ENCODE measurements at places on chromosomes 5 and 9.

DNA sequence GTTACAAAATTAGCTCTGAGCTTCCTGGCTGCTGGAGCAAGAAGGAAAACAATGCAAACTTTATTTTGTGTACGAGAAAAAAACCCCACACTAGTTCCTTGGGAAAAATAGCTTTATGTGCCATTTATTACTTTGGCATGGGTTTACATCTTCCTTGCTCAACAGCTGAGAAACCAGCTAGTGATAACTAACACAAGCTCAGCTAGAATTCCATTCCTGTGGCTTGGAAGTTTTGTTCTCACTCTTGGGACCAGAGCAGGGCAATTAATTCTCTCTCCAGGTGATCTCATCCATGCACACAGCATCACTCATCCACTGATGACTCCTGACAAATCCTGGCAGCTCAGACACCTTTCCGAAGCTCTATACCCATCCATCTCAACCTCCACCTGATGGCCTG, 104.1 kb downstream of the CRB2 start:
- no peak for DNase-seq

- DNase-seq = no peak
Observed at GRCh38 chr9:31541721-31542281, 842.6 kb upstream of the ACO1 start.

DNA sequence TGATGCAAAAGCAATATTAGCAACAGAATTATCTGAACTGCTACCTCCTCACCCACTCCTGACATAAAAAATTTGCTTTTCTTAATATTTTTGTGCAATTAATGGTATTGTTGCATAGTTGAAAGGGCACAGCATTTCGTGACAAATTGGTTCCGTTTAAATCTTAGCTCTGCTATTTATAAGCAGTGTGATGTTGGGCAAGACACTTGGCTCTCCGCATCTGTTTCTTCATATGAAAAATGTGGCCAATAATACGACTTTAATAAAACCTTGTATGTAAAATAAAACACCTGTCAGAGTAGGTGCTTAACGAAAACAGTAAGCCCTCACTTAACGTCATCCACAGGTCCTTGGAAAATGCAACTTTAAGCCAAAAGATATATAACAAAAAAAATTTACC, 4.2 kb downstream of the TMEM167A start:
- DNase-seq = no peak

DNA sequence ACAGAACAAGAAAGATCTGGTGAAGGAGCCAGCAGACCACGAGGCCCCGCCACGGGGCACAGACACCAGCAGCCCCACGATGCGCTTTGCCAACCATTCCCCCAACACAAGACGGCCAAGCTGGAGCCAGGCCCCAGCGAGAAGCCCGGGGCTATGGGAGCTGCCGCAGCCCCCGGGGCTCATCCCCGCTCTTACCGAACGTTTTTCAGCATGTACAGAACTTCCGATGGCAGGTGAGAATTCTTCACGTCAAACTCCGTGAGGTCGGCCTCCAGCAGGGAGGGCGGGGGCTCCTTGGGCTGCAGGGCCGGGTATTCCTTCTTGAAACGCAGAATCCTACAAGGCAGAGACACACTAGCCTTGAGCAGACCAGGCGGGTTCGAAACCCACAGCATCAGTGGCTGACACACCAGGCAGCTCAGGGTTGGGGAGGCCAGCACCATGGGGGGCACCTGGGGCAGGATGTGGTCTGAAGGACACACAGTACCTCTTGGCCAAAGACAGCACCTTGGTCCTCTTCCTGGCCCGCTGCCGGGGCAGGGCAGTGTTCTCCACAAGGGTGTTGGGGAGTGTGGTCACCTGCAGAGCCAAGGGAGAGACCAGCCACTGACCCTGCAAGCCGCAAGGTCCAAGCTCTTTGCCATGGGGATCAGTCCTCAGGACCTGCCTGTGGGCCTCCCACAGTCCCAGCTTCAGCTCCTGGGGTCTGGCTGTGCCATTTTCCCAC, 6.8 kb downstream of the PNPLA7 start:
- DNase-seq = no peak
